ENCODE measurements at places on chromosomes 2 and 18.

DNA sequence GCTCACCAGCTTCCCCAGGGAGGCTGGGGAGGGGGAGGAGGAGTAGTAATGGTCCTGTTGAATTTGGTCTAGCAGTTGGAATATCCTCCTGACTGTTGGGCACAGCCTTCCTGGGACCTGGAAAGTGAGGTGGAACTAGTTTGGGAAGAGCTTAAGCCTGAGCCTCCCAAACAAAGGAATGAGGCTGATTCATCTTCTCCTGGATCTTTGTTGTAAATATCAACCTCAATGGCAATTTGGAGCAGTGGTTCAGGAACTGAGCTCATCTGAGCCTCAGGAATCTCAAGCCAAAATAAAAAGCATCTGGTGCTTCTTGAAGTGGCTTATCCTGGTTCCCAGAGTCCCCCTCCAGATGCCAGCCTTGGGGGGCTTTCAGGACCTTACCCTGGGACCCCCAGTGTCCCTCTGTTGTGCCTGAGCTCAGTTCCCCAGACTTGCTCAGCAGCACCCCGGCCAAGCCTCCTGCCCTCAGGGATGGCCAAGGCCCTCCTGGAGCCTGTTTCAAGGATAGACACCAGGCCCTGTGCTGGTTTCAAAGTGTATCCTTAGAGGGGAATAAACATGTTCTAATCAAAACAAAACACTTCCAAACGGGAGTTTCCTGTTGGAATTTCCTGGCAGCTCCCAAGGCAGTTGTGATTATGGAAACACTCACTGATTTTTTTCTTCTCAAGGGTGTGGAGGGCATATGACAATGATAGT, 112.6 kb downstream of the DDX1 start:
- no peak for DNase-seq

DNA sequence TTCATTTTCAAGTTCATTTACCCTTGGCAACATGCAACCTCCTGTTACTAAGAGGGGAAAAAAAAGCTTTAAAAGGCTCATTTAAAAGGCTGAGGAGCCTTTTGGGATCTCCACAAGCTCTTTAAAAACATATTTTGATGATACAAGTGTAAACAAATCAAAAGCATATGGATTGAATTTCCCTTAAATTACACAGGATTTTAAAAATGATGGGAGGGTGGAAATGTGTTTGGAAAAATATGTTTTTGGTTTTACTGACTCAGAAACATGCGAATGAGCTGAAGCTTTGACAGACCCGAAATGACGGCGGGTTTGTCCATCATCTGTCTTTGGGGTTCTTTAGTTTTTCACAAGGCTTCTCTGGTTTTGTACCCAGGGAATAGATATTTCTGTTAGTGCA, 180.6 kb upstream of the CCDC68 start:
- no peak for DNase-seq

DNA sequence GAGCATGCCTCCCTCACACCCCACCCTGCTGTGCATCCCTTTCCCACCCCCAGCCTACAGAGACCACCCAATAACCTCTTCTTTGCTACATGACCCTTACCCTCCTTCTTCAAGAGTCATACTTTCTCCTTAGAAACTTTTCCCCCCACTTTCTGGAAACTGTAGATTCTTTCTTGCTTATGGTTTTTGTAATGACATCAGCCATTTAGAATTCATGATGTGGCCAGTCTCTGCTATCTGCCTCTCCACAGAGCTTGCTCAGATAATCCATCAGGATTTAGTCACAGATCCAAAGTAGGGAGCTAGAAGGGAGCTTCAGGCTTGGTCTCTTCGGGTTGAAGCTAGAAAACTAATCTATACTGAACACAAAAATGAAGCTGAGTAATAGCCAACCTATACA, 36.5 kb downstream of the GALM start:
- peak; percentile 60 for DNase-seq

DNA sequence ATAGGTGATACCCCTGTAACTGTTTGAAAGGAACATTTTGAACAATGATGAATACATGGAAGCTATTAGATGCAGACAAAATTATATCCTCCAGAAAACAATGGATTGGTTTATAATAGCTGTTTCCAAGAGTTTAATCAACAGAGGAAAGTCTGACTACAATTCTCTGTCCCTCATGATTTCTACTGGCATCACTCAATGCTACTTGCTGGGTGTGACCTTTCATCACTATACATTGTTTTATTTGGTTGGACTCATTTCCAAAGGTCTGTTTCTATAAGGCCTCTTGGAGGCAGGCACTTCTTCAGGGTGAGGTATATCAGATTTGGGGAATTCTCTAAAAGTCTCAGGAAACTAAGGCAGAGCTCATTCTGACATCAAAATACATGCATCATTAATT, 636.1 kb upstream of the SLC8A1 start:
- DNase-seq = no peak

- no peak for DNase-seq
Measured at GRCh38 chr18:49625021-49625691, 63.3 kb downstream of the LIPG start.

GRCh38 chr18:3631887-3632286, 181.9 kb downstream of the TGIF1 start:
- DNase-seq = no peak

DNA sequence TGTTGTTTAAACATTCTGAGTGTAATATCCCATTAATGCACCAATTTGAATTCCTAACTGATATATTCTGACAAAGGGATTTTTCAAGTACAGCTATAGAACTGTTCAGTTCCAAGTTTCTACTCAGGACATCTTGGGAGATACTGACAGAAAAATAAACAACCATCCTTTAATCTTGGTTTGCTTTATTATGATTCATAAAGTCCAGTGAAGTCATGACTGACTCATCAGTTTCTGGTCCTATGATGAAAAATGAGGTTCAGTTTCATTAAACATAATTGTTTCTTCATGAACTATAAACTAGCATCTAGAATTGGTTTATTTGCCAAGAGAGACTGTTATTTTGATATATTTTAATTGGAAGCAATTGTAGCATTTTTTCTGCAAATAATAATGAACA, 896.2 kb downstream of the CCDC85A start:
- peak; percentile 2 for DNase-seq

DNA sequence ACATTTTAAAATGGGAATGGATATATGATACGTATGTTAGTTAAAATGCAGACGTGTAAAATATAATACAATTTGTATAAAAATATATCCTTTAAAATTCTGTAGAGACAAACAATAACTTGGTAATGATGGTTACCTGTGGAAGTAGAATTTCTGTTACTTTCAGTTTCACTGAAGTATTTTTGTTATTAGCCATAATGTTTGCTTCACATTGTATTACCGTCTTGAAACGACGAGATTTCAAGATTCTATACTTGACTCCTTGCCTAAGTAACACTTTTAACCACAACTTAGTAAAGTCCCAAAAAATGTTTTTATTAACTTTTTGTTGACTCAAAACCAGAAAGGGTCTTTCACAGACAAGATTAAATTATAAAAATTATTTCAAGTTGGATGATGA, 488.3 kb upstream of the VRK2 start:
- no peak for DNase-seq

DNA sequence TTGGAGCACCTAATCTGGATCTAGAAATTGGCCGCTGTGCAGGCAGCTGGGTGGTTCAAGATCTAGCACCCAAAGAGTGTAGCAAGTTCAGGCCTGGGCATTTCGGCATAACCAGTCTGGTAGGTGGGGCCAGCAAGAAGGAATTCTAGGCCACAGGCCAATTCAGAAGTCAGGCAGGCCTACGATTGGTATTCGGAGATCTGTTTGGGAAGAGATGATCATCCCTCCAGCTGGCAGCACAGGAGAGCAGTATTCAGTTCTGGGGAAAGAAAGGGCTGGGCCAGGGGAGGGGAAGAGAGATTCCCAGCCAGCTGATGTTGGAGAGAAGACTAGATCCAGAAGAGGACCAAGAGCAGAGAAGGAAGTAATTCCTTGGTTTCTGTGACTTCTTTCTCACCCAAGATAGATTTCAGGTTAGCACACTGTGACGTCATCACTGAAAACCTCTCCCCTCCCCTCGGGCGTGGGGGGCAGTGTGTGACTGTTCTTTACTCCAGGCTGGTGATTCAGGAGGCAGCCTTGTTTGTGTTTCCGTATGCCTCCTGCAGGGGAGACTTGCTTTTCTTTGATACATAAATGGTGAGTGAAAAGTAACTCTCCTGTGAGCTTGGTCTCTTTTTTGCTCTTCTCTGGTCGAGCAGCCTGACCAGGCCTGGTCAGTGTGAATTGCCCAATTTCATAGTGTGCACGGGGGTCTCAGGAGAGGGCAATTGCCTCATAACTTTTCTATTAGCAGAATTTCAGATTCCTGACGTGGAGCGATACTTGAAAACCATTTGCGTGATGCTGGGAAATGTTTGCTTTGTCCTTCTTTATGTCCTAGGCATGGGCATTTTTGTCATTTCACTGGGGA, 61.1 kb downstream of the MEIS1 start:
- peak; percentile 69 for DNase-seq

DNA sequence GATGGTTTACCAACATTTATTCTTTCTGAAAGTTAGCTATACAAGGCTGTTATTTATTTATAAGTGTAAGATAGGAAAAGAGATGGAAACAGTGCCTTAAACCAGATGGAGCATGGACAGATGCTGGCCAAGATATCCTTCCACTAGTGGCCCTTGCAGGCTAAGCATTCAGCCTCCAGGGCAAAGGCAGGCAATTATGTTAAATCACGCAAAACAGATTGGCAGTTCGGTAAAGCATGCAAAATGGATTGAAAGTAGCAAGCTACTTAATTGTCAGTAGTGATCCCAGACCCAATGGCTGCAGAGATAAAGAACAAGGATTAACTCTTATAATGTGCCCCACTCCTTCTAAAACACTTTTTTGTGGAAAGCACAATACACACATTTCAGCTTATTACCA, 105.4 kb upstream of the MAP4K3 start:
- no peak for DNase-seq

DNA sequence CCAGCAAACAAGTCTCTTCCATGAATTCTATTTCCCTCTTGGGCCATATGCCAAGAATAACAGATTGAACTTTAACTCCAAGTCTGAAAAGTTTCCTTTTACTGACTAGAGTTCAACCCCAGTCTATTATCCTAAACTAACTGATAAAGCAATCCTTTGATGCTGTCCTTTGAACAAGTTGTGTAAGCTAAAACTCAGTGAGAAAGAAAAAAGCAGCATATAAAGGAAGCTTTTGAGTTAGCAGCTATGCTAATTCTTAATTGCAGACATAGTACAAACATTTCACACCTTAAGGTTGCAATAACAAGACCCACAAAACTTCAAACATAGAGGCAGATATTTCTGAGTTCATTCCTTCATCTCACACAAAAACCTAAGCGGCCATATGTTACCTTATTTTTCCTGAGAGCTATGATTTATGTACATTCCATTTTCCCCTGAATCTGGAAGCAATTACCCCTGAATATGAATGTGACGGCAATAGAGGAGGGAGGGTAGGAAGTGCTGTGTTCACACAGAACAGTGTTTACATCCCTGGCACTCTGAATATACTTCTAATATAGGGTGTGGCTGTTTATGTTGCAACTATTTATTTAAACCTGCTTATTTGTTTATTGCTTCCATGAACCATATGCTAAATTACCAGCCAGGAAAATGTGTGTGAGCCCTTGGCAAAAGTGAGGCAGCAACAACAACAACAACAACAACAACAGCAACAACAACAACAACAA, 180.6 kb downstream of the IRS1 start:
- DNase-seq = no peak
